ENCODE measurements at places on chromosomes 16 and 17.

DNA sequence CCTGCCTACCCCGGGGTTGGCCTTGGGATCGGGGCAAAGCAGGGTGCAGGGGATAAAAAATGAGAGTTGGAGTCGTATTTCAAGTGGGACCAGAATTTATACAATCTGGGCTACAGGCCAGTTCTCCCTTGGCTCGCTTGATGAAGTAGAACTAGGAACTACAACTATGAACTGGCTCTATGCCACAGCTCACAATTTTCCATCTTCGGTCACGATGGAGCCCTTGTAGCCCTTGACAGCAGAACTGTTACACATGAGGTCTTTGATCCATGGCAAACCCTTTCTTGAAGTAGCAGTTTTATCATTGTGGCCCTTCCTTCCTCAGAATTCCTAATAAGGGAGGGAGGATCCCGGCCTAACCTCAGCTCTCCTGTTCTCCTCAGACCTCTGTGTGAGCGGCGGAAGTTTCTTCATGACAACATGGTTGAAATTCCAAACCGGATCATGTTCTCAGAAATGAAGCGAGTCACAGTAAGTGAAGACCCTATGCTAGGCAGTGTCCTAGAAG lies 17.1 kb downstream of the LIG3 start:
- DNase-seq, result no peak

DNA sequence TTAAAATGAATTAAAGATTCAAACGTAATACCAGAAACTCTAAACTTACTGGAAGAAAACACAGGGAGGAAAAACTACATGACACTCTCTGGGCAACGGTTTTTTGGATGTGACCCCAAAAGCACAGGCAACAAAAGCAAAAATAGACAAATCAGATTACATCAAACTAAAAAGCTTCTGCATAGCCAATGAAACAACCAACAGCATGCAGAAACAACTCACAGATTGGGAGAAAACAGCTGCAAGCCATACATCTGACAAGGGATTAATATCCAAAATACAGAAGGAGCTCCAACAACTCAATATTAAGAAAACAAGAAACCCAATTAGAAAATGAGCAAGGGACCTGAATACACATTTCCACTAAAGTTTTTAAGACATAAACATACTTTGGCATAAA lies 69.2 kb upstream of the ALOX12 start:
- DNase-seq, result no peak

DNA sequence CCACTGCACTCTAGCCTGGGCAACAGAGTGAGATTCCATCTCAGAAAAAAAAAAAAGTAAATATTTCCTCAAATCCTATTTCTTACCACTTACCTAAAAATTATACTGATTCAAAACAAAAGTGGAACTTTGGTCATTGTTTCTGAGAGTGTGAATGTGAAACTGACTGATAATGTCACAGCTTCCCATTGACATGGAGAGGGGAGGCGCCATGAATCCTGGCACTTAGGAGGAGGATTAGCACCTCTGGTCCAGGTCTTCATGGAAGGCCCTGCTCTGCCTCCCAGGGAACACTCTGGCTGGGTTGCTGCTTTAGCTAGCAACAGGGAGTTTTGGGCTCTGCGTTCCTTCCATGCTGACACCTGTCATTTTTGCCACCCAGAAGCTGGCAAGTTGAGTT lies 154.3 kb upstream of the SALL1 start:
- no peak for DNase-seq

- peak; percentile 91 for DNase-seq
Observed at GRCh38 chr17:1999557-2000251, 25.4 kb downstream of the RTN4RL1 start.

DNA sequence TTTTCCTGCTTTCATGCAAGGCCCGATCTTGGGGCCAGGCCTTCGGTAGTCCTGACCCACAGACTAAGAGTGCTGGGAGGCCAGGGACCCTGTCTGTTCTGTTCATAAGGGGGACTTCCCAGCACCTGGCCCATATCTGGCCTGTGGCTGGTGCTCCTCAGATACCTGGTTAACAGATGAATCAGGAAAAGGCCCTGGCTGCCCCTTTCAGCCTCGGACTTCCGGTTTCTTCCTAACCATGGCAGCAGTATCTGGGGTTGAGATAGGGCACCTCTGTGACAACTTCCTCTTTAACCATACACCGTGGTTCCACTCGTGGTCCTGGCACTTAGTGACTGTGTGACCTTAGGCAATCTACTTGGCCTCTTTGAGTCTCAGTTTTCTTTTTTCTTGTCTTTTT lies 18.4 kb downstream of the PLCG2 start:
- DNase-seq, result no peak

DNA sequence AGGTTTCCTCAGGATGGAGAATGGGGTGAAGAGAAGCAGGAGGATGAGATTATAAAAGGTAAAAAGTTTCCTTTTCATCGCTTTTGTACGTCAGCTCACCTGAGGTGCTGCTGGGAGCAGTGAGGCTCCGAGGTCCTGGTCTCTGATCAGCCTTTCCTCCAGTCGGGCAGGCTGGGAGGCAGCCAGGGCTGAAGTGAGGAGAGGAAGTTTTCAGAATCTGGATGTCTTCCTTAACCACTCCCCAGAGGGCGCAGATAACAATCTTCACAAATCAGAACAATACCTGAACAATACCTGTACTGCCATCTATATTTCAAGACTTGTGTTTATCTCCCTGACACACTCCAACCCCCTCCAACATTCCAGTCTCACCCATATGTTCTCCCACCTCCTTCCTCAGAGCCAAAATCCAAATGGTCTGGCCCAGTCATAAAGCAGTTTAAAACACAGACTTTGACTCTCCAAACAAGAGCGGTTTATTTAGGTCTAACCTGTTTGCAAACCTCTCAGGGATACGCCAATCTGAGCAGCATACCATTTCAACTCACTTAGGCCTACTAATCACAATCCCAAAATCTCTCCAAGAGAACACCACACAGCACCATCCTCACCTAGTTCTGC lies 6.8 kb downstream of the ZNF18 start:
- DNase-seq, result no peak

GRCh38 chr17:80899402-80900268 lies 92.0 kb upstream of the CHMP6 start:
- DNase-seq, result peak; percentile 69

DNA sequence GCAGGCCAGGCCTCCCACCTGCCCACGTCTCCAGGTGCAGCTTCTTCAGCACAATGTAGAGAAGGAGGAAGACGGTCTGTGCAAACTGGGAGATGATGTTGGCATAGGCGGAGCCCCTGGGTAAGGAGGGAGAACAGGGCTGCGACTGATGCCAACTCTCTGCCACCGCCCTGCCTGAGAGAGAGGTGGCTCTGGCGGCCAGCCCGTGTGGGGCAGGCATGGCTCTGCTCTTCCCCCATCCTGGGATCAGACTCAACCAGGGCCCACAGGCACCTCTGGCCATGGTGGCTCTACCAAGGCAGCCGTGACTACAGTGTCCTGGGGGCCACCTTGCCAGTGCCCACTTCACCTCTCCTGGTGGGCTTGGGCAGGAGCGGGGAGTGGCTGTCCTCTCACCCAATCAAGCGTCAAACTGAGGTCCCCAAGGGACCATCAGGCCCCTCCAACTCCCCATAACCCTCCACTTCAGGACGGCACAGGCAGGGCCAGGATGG lies 8.6 kb downstream of the SLC47A2 start:
- DNase-seq, result no peak

Measured in DMS53 (cell line).